ENCODE measurements at places on chromosomes 6 and 20. TPM values are rescaled to one million over a fixed set of nuclear protein-coding genes. Genes with fewer than 3 reads are reported as not detected.

PRRT1 gene
- 1.6 TPM for polyA plus RNA-seq

HLA-DMB gene
- 11.5 TPM for polyA plus RNA-seq

LST1 gene
- polyA plus RNA-seq = 8.3 TPM

DNAH8 gene
- polyA plus RNA-seq = 0.49 TPM

DNA sequence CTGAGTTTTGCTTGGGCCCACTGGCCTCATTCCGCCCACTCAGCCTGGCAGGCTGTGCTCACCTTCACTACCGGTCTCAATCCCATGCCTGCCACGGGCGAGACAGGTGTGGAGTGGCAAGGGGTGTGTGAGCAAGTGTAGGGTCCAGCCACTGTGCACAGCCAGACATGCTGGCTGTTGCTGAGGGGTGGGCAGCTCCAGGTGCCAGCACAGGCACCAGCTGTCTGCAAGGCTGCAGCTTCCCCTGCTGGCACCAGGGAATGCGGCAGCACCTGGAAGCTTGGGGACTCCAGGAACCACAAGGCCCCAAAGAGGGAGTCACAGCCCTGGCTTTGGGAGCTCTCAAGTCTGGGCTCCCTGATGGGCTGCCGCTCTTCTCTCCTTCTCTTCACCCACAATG, 372.7 kb downstream of the CBLN4 start:
- DNase-seq = no peak

DNA sequence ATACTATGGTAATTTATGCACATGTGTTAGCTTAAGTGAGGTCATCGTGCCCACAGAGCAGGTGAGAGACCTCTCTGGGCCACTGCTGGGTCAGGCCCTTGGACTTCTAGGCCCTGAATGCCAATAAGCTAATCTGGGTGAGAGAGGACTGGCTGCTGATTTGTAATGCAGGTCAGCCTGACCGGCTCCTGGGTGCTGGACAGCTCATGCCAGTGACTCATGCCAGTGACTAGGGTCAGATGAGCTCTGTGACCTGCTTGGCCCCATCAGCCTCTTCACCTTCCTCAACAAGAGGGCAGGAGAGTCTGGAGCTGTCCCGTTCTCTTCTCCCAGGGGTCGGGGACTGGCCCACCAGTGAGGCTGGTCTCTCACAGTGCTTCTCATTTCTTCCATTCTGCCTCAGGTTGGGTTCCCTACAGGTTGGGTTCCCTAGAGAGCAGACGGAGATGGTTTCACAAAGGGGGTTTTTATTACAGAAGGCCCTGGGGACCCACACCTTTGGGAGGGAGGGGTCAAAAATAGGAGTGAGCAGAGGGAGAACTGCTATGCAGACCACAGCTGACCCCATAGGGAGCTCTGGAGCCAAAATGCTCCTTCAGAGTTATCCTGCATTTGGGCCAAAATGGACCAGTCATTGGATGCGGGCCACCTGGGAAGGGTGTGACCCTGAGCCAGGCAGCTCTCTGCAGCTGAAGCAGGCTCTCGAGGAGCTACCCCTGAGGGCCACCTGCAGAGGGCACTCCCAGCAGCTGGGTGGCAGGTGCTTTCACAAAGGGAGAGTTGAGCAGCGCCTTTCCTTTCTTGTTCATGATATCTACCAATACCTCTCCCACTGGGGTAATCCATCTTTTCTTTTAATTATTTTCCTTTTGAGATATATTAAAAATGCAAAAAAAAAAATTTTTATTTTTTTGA, 2.2 kb upstream of the OXT start:
- DNase-seq = no peak

DNA sequence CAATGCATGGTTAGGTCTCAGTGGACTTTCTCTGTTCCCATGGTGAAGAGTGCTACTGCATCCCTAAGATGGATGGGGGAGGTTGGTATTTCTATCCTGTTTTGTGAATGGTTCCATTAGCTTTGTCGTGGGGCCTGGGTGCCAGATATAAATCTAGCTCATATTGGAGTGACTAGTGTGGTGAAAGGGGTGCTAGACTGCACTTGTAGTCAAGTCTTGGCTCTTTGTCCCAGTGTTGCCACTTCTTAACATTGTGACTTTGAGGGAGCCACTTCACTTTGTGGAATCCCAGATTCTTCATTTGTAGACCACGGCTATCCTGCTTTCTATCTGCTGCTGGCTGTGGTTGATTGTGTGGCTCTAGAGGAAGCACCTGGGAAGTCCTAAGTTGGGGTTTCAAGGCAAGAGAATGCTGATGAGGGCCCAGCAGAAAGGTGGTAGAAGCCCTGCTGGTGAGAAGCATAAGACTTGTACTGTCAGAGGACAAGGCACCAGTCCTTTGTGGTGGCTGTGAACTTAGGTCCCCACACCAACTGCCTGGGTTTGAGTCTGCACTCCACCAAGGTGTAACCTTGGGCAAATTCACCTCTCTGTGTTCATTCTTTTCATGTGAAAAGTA, 44.1 kb downstream of the VAPB start:
- no peak for DNase-seq

DNA sequence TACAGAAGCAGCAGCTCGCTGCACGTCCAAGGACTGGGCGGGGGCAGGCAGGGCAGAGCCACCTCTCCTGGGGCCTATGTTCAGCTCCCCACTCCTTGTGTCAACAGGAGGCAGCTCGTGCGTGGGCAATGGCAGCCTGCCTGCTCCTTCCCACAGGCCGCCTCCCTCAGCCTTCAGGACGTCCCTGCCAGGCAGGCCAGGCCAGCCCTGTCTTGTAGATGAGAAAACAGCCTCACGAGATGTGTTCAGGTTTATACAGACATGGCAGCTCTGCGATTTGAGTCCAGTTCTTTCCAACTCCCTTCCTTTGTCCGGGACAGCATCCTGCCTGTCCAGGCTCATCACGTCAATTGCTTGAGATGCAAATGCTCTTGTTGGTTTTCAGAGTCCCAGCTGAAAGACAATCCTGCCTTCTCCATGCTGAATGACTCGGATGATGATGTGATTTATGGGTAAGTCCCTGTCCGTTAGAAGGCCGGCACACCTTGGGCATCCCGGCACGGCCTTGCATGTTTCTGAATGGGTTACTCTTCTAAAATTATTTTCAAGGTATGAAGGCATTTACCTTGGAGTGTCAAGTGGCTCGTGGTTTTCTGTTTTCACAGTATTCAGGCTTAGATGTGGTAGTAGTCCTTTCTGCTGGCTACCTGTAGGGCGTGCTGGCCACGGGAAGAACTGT, 13.5 kb downstream of the DYNLT1 start:
- no peak for DNase-seq

All from hindlimb muscle (tissue), 1 donor.